ENCODE measurements at places on chromosomes 1 and 21.
A peak's percentile ranks its signal among the peaks of the same experiment; 100 is the strongest.

- DNase-seq: no peak
These were observed 106.3 kb upstream of the TMEM51 start for GRCh38 chr1:15047237-15047636.

GRCh38 chr1:65229201-65229600 is 80.1 kb upstream of the DNAJC6 start:
- no peak for DNase-seq

- no peak for DNase-seq
These were observed 1.9 kb downstream of the SORT1 start for GRCh38 chr1:109395602-109396512.

DNA sequence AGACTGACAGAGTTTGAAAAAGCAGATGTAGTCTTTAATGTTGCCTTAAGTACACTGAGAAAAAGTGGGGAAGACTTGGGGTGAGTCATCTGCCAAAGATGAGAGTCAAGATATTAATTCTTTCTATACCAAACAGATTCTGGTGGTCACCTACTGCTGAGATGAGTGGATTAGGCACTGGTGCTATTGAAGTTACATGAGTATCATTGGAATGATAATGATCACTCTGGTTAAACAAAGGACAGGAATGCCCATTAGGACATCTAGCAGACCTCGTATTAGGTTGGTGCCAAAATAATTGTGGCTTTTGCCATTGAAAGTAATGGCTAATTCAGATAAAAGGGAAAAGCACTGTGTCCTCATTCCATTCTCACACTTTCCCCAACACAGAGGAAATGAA is 1588.9 kb downstream of the KCNT2 start:
- no peak for DNase-seq

- DNase-seq: no peak
These were observed 458.7 kb upstream of the ADAMTS5 start for GRCh38 chr21:27425574-27425973.

- no peak for DNase-seq
These were observed 157.1 kb downstream of the DSCAM start for GRCh38 chr21:40689840-40690360.

- DNase-seq: no peak
These were observed 12.5 kb upstream of the GUCA2A start for GRCh38 chr1:42176902-42177519.

DNA sequence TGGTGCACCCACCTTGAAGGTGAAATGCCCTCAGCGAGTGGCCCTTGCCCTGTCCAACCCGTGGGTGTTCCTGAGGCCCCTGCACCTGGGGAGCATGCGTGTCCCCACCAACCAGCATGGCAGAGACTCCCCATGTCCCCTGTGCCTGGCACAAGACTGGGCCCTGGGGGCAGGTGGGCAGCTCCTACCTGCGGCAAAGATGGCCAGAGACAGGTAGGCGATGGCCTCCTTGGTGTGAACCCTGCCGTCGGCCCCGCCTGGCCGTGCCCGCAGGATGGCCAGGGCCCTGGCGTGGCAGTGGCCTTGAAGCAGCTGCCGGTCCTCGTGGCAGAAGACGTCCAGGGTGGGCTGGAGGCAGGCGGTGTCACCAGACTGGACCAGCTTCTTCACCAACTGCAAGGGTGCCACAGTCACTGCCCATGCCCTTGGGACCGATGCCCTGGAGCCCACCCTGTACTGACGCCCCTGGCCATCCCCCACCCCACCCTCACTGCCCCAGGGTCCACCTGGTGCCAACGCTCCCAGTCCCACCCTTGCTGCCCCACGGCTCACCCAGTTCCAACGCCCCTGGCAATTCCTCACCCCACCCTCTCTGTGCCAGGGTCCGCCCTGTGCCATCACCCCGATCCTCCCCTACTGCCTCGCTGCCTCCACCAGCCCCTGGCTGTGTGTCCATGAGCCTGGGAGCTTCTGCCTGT is 15.7 kb downstream of the TTC34 start:
- DNase-seq: no peak

DNA sequence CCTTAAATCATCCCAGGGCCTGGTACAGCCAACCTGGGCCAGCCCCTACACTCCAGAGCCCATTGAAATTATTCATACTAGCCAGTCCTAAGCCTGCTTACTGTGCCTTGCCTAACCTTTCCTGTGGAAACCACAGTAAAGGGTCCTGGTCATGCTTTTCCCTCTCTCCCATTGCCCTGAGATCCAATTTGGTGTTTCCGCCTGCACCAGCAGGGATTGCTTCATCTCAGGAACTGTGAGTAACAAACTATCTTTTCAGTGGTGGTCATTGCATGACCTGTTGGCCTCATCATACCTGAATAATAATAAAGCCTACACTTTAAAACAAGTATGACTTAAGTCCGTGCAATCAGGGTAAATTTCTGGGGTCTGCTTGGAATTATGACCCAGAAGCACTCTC is 18.7 kb upstream of the GALNT2 start:
- no peak for DNase-seq

GRCh38 chr1:16055613-16056520 is 12.3 kb downstream of the CLCNKB start:
- DNase-seq: peak; percentile 53

GRCh38 chr21:33264561-33264960 is 1.6 kb upstream of the IL10RB start:
- no peak for DNase-seq

DNA sequence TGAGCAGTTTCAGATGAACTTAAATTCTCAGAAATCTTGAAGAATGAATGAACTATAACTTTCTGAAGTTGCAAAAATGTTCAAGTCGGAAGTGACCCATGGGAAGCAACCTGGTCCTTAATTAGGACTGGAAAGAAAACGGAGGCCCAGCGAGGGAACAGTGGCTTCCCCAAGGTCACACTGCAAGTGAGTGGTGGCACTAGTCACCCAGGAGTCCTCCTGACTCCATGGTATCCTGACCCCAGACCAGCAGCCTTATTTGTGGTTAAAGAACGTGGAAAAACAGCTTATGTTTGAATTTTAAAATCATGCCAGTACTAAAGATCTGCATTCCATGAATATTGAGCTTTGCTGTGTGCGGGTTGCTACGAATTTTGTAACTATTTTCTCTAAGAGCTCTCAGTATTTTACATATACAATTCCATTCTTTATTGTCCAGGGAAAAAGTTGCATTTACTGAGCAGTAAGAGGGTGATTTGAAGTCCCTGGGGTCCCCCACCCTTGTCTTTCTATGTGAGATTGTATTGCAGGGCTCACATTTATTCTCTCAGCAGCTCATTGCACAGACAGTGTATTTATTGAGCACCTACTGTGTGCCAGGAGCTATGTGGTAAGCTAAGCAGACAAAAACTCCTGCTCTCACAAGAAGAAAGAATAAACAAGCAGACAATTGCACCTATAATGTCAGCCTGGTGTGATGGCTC is 61.6 kb upstream of the ATP5PO start:
- no peak for DNase-seq

DNA sequence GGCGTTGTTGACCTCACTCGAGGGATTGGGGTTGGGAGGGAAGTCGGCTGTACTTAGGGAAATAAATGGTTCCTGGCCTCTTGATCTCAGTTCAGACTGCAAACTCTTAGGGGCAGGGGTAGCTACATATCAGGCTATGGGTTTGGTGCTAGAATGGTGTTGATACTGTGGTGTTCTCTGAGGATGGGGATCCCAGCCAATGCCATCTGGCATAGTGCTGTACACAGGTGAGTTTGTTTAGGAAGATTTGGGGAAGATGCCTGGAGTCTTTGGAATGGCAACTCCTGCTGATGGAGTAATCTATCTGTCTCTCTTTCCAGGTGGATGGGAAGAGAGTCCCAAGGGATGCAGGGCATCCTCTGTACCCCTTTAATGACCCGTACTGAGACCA is 14.3 kb upstream of the NASP start:
- no peak for DNase-seq

DNA sequence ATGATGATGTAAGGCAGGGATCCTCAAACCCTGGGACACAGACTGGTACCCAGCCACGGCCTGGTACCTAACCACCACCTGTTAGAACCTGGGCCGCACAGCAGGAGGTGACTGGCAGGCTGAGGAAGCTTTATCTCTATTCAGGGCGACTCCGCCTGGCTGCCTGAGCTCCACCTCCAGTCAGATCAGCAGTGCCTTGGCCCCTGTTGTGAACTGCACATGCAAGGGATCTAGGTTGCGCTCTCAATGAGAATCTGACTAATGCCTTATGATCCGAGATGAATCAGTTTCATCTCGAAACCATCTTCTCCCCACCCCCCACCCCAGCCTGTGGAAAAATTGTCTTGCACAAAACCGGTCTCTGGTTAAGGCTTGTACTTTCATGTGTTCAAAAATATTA is 4.2 kb downstream of the RNPC3 start:
- DNase-seq: no peak

DNA sequence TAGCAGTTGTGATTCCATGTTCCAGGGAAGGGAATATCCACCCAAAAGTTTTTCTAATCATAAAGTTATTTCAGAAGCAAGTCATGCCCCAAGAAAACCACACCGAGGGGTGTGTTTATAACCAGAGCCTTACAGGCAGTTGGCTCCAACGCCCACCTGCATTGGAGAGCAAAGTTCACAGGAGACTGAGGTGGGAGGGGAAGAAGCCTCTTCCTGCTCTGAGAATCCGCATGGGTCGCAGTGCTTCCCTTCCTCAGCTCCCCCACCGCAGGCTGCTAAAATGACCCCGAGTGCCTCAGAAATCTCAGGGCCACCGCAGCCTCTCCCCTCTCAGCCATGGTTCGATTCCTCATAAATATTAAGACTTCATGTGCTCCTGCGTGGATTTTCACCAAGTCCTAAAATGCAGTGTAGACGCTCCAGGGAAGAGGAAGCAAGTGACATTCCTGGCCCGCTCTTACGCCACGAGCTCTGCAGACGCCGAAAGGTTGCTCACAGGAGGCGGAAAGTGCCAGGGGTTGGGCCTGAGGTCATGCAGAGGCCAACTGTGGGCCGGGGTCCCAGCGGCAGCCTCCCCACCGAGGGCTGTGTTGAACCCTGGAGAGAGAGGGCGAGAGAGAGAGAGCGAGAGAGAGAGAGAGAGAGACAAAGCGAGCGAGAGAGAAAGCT is 13.4 kb upstream of the SPSB1 start:
- no peak for DNase-seq

- DNase-seq: no peak
These were observed 104.6 kb upstream of the TENT5C start for GRCh38 chr1:117501281-117501680.

GRCh38 chr1:207968521-207969009 is 57.6 kb upstream of the CD34 start:
- DNase-seq: no peak
